ENCODE measurements at places on chromosomes 12 and 14.
A peak's percentile ranks its signal among the peaks of the same experiment; 100 is the strongest.

GRCh38 chr12:53186745-53187144, 6.0 kb upstream of the CSAD start:
- DNase-seq: no peak

DNA sequence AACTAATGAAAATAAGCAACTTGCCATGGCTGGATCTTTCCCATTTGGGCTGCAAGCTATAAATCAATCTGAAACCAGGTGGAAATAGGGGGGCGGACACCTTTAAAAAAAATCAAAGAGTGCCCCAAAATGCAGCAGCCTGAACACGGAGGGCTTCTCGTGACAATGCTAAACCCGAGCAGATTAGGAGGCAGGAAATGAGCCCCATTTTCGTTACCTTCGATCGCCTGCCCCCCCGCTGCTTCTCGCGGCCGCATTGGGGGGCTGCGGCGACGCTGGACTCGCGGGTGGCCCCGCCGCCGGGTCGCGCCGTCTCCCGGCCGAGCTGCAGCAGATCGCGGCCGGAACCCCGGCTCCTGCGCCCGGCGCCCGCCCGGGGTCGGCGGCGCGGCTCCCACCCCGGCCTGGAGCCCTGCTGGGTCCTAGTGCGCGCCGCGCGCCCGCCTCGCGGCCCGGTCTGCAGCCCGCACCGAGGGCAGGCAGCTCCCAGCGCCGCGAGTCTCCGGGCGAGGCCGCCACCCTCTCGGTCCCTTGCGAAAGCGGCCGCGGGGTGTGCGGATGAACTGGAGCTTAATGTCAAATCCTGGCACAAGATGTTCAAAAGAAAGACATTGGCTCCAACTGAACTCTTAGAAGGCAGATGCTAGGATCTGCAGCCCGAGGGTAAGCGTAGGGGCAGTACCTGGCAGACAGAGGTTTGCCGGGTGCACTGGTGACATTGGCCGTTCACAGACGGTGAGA, 201.9 kb upstream of the FOXN3 start:
- DNase-seq: peak; percentile 97

- no peak for DNase-seq
Observed at GRCh38 chr14:36313206-36313605, 7.2 kb downstream of the MBIP start.

DNA sequence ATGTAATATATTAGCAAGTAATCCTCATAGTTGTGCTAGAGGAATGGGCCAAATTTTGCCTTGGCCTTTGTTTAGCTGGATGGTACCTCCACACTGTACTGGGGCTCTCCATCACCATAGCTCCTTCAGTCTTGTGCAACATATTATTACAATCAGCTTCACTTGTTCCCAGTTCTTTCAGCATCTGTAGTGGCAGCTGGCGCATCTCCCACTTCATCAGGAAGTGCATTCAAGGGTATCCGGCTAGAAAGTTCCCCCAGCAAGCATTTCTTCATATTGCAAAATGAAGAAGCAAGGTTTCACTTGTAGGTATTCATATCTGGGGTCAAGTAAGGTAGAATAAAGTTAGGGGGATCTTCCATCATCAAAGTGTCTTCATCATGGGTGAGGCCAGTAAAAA, 123.7 kb downstream of the IGF1 start:
- DNase-seq: no peak

DNA sequence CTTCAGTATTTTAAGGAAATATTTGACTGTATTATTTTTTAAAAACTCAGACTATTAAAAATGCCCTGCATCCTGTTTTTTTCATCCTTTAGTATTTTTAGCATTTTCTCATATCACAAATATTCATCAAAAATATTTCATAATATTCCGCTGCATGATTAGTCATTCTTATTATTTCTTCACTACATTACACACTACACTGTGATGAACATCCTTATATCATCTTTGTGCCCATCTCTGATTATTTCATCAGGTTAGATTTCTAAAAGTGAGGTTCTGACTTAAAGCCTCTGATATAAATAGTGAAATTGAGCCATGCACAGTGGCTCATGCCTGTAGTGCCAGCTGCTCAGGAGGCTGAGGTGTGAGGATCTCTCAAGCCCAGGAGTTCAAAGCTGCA, 8.1 kb downstream of the COCH start:
- no peak for DNase-seq

DNA sequence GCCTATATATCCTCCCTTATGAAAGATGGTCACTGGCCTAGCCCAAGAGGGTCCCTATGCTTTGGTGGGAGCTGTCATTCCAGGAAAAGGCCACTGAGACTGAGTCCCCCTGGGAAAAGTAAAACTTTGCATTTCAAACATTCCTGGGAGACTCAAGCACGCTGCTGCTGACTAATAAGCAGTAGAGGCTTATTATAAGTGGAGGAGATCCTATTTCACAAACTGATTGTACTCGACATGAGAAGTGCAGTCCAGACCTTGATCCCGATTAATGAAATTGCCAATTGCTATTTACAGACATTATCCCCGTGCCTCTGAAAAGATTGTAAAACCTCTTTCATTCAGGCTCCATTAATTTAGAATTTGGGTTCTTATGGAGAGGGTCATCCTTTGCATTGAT, 96.6 kb downstream of the EMP1 start:
- DNase-seq: peak; percentile 79

GRCh38 chr12:78331753-78332152, 501.1 kb downstream of the NAV3 start:
- DNase-seq: no peak

GRCh38 chr12:6819106-6820030, 2.3 kb upstream of the GPR162 start:
- DNase-seq: peak; percentile 80

GRCh38 chr12:112341046-112341825, 41.0 kb downstream of the HECTD4 start:
- no peak for DNase-seq

DNA sequence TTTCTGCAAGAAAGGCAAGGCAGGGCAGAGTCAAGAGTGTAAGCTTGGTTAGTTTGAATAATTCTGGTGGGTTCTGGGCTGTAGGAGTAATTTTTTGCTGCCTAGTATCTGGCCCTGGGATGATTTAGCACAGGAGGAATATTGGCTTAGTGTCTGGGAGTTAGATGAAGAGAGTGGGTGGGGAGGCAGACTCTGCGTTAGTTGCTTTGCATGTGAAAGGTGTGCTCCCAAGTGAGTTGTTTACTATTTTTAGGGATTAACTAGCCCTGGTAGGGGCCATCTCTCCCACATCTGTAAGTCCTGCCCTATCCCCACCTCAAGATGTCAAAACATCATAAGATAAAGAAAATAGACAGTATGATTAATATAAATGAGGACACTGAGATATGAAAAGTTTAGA, 249.7 kb downstream of the LRIG3 start:
- DNase-seq: no peak

- no peak for DNase-seq
Observed at GRCh38 chr12:106284358-106285105, 18.0 kb upstream of the TCP11L2 start.

DNA sequence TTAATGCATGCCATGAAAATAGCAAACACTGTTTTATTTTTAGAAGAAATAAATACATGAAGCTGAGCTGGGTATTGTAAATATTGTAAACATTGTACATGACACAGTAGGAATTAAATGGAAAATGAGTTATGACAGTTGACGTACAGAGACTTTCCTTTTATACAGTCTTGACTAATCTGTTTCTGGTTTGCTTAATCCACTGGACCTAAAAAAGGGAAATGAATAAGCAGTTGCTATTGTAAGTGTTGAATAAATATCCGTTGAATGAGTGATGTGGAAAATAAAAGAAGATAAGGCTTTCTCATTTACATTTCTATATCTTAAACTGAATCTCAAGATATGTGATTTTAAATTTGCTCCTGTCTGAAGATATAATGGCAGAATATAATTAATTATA, 15.0 kb downstream of the PMCH start:
- no peak for DNase-seq

DNA sequence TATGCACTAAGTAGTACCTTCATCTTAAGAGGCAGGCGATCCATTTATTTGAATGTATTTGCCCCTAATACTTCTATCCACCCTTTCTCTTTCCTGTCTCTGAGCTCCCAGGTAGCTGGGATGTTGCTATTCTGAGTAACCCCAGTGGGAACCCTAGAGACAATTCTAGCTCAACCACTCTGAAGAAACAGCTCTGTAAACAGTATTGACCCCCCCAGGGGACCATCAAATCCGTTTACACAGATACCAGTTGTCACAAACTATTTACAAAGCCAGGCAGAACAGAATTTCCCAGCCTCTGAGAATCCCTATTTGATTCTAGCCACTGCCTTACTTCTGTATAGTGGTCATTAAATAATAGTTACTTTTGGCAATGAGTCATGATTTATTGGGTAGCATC, 64.9 kb downstream of the MIPOL1 start:
- no peak for DNase-seq

GRCh38 chr14:22471545-22472121, 117.4 kb downstream of the DAD1 start:
- DNase-seq: peak; percentile 82

DNA sequence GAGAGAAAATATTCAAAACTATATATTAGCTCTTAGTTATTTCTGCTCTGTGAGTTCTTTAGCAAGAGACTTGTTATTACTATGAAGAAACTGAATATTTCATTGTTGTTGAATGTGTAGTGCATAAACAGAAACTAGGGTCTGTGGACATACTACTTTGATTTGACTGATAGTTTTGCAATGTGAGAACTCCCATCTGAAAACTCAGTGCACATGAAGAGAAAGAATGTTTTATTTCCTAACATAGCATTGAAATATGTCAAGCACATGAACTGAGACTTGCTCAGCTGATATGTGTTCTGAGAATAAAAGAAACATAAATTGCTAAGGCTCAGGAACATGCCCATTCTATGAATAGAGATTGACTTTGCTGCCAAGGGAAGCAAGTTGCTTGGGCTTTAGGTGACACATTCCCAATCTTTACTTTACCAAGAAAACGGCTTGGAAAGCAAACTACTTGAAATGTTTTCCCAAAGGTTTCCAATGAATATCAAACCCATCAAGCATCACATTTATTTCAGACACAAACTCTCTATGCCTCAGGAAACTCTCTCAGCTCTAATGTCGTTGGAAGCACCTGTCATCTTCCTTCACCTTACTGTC, 290.4 kb downstream of the SLC16A7 start:
- no peak for DNase-seq

GRCh38 chr12:131258398-131258797, 304.7 kb downstream of the ADGRD1 start:
- no peak for DNase-seq

DNA sequence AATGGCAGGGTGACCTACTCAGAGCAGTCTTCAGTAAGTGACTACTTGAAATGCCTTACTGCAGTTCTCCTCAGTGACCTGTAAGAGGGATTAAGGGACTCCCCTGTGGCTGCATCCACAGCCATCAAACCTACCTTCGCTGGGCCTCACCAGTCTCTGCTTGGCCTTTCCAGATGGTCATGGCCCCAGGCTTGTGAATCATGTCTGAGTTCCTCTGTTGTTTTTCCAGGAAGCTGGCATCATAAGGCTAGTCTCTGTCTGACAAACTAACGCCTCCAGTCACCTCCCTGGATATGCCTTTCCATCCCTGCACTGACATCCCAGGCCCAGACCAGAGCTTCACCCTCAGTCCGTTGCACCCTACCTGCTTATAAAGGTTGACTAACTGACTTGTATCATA, 14.0 kb downstream of the RNASE2 start:
- DNase-seq: no peak

GRCh38 chr12:62684570-62685295, 218.1 kb downstream of the MON2 start:
- DNase-seq: no peak

DNA sequence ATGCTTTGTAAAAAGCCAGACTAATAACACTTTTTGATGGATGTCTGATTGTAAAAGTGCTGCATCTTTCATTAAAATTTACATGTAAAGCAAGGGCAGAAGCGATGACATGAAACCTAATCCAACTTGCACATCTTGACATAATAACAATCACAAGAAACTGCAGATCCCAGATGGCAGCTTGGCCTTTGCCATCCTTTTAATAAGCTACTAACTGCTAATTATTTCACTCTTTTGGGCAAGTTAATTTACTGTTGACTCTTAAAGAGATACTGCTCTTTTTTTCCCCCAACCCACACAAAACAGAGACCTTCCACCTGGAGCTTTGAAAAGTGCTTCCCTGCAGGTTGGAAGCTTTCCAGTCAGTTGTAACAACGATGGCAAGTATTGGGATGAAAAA, 137.5 kb downstream of the NRXN3 start:
- no peak for DNase-seq

DNA sequence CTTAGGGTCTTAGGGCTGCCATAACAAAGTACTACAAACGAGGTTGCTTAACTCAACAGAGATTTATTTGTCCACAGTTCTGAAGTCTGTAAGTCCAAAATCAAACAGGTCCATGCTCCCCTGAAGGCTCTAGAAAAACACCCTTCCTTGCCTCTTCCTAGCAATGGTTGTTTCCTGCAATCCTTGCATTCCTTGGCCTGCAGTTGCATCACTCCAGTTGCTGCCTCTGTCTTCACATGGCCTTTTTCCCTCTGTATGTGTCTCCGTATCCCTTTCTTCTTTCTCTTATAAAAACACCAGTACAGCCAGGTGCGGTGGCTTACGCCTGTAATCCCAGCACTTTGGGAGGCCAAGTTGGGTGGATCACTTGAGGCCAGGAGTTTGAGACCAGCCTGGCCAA, 17.4 kb downstream of the KCNMB4 start:
- no peak for DNase-seq

- DNase-seq: peak; percentile 91
Observed at GRCh38 chr14:69247676-69248440, 12.1 kb upstream of the GALNT16 start.

- no peak for DNase-seq
Observed at GRCh38 chr14:85295318-85295717, 234.6 kb upstream of the FLRT2 start.

DNA sequence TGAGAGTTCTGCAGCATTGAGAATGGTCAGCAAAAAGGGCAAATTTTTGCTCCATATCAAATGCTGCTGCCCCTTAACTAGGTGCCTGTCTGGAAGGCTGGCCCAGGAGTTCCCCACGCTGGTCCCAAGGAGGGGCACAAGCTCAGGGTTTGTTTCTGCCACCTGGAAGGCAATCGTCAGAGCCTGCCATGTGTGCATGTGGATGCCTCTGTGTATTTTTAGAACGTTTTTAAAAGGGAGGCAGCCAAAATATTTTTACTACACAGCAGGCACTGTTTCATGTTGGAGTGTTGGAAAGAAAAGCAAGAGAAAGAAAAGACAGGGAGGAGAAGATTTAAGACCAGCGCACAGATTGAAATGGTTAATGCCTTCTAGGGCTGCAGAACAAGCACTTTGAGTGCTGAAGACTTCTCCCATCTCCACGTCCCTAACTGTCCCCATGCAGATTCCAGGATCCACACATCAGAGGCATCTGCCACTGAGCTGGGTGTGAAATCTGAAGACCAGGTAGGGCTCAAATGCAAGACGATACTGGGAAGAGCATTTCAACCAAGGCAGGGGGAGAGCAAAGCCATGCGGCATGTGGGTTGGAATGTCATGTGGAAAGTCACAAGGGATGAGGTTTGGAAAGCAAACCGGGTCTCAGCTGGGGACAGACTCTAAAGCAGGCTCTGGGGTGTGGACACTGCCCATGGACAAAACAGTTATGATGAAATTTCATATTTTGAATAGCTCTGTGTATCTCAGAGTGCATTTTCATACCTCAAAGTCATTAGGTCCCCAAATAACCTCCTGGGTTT, 557.2 kb downstream of the BCL11B start:
- no peak for DNase-seq

GRCh38 chr12:58026897-58027891, 85.8 kb downstream of the ATP23 start:
- DNase-seq: no peak

All from osteoblast (primary cell).